ENCODE measurements at places on chromosomes 7 and 10. TPM values are rescaled to one million over a fixed set of nuclear protein-coding genes. Genes with fewer than 3 reads are reported as not detected.

GRCh38 chr10:132483394-132483793 lies 54.2 kb upstream of the INPP5A start:
- H3K4me3 ChIP-seq: no peak overlapping the region
- H3K36me3 ChIP-seq: no peaks in the 10 kb centered on the region
- no peaks in the 10 kb centered on the region for H3K27me3 ChIP-seq
- H3K4me1 ChIP-seq: peaks cover 31% of the 10 kb centered on the region
- no peak overlapping the region for H3K27ac ChIP-seq

GRCh38 chr10:15374566-15374965 lies 3.5 kb upstream of the FAM171A1 start:
- H3K36me3 ChIP-seq: no peaks in the 10 kb centered on the region
- peaks cover 6% of the 10 kb centered on the region for H3K27me3 ChIP-seq
- peak; percentile 74 for DNase-seq
- H3K4me3 ChIP-seq: no peak overlapping the region
- no peak overlapping the region for H3K27ac ChIP-seq

- no peak for DNase-seq
- no peak overlapping the region for H3K4me3 ChIP-seq
- no peak overlapping the region for H3K27ac ChIP-seq
- H3K4me1 ChIP-seq: no peaks in the 10 kb centered on the region
- no peaks in the 10 kb centered on the region for H3K36me3 ChIP-seq
Observed at GRCh38 chr10:37813763-37814162, 43.6 kb downstream of the ZNF248 start.

DNA sequence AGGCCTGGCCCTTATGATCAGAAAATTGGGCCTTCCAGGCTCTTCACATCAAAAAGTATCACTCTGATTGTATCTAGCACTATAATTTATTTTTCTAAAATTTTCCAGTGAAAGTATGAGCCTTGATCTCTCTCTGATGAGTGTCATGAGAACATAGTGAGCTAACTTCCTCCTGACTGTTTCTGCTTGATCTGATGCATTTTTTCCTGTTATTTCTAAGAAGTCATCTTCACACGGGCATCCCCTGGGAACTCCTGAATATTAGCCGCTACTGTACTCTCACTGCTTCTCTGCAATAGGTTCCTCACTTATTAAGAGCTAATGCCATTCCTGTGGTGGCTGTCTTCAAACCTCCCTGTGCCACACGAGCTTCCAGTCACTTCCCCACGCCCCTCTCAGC lies 63.1 kb upstream of the ZPBP start:
- H3K27me3 ChIP-seq: no peaks in the 10 kb centered on the region
- DNase-seq: no peak
- H3K4me3 ChIP-seq: no peak overlapping the region
- H3K27ac ChIP-seq: no peak overlapping the region
- no peaks in the 10 kb centered on the region for H3K36me3 ChIP-seq
- H3K4me1 ChIP-seq: no peaks in the 10 kb centered on the region

DNA sequence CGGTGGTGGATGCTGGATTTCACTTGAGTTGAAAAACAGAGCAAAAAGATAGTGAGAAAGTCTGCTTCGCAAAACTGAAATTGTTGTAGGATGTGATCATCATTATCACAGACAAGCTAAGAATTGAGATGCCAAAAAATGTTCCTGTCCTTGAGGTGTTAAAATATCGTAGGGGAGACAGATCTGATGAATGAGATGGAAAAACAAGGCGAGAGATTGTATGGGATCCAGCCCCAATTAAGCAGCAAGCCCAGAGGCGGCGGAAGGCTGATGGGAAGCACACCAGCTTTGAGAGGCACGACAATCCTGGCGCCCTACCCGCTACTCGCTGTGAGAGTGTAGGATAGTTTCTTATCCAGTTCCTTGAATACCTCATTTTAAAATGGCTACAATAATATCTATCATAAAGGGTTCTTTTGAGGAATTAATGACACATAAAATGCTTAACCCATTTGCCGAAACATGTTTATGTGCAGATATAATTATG lies 131.1 kb upstream of the PTN start:
- no peak overlapping the region for H3K4me3 ChIP-seq
- H3K36me3 ChIP-seq: no peaks in the 10 kb centered on the region
- no peaks in the 10 kb centered on the region for H3K4me1 ChIP-seq
- DNase-seq: no peak

DNA sequence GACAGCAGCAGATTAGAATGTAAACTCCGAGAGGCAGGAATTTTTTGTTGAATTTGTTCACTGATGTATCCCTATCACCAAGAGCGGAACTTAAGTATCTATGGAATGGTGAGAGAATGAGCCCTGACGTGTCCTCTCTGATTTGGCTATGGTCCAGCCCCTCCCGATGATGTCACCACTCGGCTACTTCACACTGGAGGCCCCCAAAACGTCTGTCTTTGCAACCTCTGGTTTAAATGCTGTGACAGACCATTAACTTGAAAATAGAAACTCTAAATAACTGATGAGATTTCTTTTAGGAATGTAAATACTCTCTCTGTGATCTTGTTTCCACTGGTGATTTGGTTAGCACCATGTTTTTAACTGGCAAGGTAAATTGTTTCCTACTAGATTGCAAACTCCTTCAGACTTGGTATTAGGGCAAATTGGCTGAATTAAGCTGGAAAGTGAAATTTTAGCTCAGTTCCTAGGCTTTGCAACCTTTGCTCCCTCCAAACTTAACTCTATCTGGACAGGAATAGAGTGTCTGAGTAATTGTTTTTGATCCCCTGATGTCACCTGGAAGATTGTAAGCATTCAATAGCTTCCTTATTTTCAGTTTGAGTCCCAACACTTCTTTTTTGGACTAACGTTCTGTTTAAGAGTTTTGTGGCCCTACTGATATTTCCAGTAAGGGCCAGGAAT lies 19.1 kb downstream of the SLC16A12 start:
- peak; percentile 80 for DNase-seq
- peak overlapping the region; percentile 60 for H3K27ac ChIP-seq
- H3K4me3 ChIP-seq: no peak overlapping the region
- H3K27me3 ChIP-seq: no peaks in the 10 kb centered on the region

- H3K36me3 ChIP-seq: no peaks in the 10 kb centered on the region
- H3K4me1 ChIP-seq: no peaks in the 10 kb centered on the region
- DNase-seq: no peak
- no peaks in the 10 kb centered on the region for H3K27me3 ChIP-seq
- no peak overlapping the region for H3K4me3 ChIP-seq
- H3K27ac ChIP-seq: no peak overlapping the region
Observed at GRCh38 chr10:4407783-4408182, 418.2 kb upstream of the AKR1E2 start.

DNA sequence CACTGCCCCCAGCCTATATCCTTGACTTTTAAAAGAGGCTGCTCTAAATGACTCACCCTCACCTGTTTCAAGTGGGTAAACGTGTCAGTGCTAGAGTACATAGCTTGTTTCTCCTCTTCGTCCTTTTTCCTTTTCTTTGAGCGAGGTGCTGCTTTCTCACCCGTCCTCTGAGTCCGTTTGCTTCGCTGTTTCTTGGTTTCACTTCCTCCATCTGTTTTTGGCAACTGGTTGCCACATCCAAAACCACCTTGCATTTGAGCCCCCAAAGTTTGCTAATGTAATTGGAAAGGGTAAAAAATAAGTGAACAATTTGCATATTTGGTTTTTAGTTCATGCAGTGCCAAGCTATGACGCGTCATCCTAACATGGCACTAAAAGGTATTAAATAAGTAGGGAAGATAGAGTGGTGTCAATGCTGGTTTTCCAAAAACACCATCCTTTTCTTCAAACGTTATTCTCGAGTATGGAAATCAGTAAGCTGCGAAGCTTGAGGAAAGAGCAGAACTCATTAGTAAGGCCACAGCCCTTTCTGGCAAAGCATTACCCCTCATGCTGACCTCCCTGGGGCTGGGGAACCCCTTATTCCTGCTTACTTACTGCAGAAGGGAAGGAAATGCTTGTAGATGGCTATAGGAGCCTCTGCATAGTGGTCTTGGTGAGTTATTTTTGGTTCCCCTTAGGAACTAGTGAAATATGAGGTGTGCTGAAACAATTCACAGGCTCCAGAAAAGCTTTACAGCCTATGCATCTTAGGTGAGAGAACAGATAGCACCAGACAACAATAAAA lies 133.5 kb downstream of the GALNT11 start:
- no peak overlapping the region for H3K27ac ChIP-seq
- peaks cover 65% of the 10 kb centered on the region for H3K36me3 ChIP-seq
- no peak for DNase-seq
- H3K27me3 ChIP-seq: no peaks in the 10 kb centered on the region

Gene SLC25A13
- total RNA-seq: 13.8 TPM

Gene PTPRN2
- 1.4 TPM for total RNA-seq

Gene RBP4
- total RNA-seq: 2.0 TPM

Gene IGFBP1
- 0.09 TPM for total RNA-seq

Gene TMEM243
- total RNA-seq: 24.6 TPM

Data from muscle of leg (tissue), 16 donors.